ENCODE measurements at places on chromosomes 13 and 19.

DNA sequence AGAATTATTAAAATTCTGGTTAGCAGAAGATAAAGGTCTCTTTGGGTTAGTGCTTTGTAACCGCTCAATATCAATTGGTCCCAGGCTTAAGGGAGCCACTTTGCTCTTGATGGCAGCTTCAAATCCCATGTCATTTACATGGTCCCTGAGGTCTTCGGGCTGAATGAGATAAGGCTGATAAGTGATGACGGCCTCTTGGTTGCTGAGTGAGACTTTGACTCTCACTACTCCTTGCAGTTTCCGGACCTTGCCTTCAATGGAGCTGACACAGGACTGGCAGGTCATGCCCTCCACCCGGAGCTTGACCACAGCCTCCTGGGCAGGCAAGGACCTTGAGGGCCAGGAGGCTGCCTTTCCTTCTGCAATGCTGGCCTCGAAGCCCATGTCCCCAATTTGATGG lies 36.8 kb downstream of the ATP7B start:
- no peak for DNase-seq

DNA sequence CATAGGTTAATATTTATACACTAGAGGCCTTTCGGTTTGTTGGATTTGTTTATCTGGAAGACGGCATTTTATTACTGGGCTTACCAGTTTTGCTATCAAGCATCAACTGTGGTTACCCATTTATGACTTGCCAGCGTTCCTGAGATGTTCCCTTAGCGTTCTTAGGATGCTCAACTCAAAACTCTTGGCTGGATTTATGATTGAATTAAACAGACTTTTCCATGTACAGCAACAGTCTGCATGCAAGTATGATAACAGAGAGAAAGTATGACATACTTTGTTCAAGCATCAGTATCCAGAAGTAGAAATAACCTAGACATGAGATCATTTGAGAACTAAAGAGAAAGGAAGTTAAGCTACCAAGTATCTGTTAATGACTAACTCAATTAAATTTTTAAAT lies 29.9 kb upstream of the RNF113B start:
- DNase-seq: peak; percentile 80

DNA sequence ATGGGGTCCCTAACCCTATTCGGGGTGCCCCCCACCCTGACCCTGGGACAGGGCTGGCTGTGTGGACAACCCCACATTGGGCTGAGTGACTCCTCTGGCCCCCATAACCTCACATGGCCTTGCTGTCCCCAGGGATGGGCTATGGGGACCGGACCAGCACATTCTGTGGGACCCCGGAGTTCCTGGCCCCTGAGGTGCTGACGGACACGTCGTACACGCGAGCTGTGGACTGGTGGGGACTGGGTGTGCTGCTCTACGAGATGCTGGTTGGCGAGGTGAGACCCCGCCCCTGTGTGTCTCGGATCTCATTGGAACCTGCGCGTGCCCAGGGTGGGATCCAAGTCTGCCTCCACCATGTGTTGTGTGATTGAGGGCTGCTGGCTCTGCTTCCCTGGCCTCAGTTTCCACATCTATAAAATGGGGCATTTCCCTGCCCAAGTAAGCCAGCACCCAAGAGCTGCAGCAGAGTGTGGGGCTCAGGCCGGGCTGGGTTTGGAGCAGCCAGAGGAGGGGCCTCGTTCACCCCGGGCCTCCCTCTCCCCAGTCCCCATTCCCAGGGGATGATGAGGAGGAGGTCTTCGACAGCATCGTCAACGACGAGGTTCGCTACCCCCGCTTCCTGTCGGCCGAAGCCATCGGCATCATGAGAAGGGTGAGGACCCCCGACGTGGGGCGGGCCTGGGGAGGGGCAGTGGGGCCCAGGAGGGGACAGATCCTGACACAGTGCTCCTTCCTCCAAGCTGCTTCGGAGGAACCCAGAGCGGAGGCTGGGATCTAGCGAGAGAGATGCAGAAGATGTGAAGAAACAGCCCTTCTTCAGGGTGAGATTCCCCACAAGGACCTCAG lies 4.9 kb downstream of the PTGER1 start:
- no peak for DNase-seq

GRCh38 chr13:71880753-71881541 lies 13.9 kb upstream of the DACH1 start:
- DNase-seq: no peak

GRCh38 chr19:5144545-5145179 lies 175.7 kb downstream of the KDM4B start:
- no peak for DNase-seq

GRCh38 chr13:87274209-87274819 lies 396.9 kb upstream of the SLITRK5 start:
- DNase-seq: peak; percentile 47

- DNase-seq: no peak
These were observed 258.7 kb upstream of the GPC6 start for GRCh38 chr13:92967923-92968322.

DNA sequence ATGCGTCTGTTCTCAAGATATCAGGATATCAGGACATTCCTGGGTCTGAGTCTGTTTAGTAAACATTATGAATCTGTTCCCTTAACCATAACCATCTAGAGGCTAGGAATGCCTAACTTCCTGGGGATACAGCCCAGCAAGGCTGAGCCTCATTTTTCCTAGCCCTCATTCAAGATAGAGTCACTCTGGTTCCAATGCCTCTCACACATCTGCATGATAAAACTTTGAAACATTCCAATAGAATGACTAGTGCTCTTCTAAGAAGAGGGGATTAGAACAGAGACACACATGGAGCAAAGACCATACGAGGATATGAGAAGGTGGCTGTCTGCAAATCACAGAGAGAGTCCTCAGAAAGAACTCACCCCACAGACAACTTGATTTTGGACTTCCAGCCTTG lies 20.6 kb upstream of the CABP5 start:
- DNase-seq: no peak

GRCh38 chr13:44022196-44022595 lies 142.5 kb downstream of the LACC1 start:
- no peak for DNase-seq

GRCh38 chr13:87709947-87710346 lies 38.8 kb downstream of the SLITRK5 start:
- DNase-seq: no peak

DNA sequence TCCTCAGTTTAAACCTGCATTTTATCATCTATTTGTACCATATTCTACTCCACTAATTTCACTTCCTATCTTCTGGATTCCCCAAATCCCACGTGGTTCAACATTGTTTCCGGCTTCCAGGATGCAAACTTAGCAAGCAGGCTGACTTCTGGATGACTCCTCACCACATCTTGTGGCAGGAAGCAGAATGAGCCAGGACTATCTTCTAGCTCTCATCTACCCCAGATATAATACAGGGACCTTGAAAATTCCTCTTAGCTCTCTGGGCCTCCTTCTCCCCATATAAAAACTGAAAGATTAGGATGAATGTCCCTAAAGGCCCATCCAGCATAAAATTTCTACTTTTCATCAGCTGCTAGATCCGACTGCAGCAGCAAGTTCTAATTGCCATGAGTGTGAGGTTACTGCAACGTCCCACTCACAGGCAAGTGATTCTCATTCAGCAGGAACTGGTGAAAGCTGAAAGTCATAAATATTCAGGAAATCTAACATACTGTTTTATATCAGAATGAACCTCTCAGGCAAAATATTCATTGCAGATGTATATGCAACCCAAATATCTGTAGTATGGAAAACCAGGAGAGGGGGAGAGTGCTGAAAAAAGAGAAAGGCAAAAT lies 93.4 kb downstream of the KCTD12 start:
- DNase-seq: peak; percentile 99

- no peak for DNase-seq
These were observed 173.6 kb downstream of the NALCN start for GRCh38 chr13:101242720-101243119.

DNA sequence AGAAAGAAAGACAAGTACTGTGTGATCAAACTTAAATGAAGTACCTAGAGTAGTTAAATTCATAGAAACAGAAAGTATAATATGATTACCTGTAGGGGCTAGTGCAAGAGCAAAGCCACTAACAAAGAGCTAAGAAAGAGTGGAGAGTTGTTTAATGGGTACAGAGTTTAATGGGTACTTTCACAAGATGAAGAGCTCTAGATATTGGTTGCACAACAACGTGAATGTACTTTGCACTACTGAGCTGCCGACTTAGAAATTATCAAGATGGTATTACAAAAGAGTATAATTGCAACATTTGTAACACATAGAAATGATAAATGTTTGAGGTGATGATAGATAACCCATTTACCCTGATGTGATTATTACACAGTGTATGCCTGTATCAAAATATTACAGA lies 140.3 kb upstream of the GPC6 start:
- DNase-seq: no peak

GRCh38 chr19:50005428-50005827 lies 19.7 kb downstream of the VRK3 start:
- no peak for DNase-seq

DNA sequence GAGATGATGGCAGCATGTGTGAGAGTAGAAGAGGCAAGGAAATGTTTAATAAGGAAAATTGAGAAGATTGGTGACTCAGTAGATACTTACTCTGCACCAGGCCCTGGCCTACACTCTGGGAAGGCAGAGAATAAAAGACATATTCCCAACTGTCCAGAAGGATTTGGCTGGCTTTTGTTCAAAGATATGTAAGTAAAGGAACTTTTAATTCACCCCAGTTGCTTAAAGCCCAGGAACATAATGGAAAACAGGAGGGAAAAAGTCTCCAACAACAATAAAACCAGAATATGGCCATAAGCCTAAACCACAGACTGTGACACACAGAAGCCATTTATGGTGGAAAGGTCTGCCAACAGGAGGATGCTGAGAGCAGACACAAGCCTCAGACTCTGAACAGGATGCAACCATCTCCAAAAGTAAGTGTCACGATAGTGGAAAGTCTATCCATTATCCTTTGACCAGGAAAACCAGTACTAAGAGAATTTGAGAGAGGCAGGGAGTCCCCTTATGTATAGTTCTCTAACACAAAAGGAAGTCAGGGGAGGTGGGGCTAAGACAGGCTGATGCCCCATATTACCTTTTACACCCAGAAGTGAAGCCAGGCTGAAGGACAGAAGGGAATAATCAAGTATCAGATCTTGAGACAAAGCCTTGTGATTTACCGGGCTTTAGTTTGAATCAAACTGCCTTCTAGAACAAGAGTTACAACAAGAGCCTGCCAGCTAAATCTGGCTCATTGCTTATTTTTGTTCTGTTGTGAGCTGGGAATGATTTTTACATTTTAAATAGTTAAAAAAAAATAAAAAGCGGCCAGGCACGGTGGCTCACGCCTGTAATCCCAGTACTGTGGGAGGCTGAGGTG lies 169.5 kb upstream of the STARD13 start:
- DNase-seq: peak; percentile 93

GRCh38 chr19:43524922-43525835 lies 1.8 kb downstream of the ETHE1 start:
- peak; percentile 57 for DNase-seq

DNA sequence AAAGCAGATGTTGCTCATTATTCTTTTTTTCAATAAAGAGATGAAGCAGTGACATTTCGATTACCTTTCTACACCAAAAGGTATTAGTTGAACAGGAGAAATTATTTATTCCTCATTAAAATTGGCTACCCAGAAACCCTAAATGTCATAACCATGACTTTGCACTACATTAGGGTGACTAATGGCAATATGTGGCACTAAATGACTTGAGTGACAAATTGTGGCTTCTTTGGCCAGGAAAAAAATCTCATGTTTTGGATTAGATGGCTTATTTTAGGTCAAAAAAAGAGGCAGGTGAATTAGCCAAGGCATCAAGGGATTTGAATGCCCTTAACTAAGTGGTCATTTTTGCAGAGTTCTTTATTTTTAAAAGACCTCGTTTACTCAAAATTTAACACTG lies 353.9 kb downstream of the NDFIP2 start:
- DNase-seq: no peak

DNA sequence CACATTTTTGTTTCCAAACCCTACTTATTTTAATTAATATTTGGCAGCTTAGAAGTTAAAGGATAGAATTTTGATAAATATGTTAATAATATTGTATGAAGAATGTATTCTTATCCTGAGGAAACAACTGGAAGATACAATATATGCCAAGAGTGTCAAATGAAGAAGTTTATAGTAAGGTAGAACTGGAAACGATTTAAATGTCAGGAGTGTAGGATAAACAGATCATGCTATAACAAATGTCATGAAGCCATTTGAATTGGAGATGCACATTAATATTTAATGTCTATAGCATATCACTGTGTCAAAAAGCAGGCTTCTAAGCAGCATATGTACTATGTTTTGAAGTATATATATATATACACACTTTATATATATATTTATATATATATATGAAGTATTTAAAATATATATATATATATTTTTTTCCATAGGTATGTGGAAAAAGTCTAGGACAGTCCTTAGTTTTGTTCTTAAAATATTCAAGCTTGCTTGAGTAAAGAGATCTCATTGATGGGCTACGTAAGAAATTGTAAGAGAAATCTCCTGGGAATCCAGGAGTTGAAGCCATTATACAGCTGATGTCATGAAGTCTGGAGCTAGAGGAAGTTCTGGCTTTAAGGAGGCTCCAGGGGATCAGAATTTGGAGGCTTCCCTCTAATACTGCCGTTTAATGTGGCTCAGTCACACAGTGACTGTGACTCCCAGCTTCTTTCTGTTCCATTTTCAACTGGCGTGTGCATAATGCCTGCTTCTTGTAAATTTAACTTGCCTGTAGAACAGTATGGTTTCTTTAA lies 79.9 kb upstream of the MYCBP2 start:
- DNase-seq: peak; percentile 49

DNA sequence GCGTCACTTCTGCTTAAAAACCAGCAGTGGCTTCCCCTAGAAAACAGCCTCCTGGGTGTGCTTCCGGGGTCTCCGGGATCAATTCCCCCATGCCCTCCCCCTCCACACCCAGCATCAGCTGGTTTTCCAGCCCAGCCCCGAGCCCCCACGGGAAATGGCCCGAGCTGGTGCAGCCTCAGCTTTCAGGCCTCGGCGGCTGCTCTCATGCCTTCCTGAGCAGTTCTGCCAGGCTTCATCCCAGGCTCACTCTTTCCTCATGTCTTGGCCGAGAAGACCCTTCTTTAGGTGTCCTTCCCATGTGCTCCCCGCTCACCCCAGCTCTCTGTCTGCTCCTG lies 103.1 kb upstream of the RNF113B start:
- no peak for DNase-seq

- DNase-seq: no peak
These were observed 441 bp downstream of the GJB2 start for GRCh38 chr13:20192158-20192835.

DNA sequence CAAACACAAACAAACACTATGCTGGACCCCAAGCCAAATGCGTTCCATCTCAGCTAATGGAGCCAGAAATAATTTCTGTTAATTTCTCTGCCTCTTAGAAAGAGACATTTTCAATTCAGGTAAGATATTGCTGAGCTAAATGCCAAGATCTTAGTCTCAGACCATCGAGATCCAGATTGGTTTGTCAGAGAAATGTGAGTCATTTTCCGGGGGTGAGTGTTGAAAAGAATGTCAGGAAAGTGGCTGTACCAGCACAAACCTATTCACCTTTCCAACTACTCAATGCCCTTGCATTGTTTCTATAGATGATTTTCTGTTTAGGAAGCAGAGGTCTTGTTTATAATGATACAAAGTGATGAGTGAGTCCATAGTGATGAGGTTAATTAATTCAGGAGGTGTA lies 266.8 kb upstream of the TSHZ3 start:
- DNase-seq: no peak

Measured in muscle of leg (tissue), 16 donors.